NCI-H1092 treated with DMSO at 0.1 percent for 48 hours (cell line): ENCODE measurements at places on chromosomes 4 and X.

GRCh38 chr4:158397781-158398180, 123.9 kb upstream of the RXFP1 start:
- DNase-seq = no peak

DNA sequence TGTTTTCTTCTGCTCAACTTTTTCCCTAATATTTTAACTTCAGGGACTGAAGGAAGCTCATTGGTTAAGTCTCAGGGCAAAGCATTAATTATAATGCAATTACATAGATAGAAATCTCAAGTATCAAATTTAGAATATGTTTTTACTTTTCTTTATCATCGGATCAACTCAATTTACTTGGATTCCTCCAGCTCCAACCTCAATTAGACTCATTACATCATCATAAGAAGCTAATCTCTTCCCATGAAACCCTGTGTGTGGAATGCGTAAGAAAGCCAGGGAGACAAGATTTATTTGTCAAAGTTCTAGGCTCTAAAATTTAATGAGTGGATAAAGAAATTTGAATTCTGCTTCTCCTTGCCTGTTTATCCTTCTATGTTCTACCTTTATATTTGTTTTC, 918.4 kb downstream of the ADGRL3 start:
- no peak for DNase-seq

- no peak for DNase-seq
These were observed 2.1 kb downstream of the NAF1 start for GRCh38 chr4:163164591-163164990.

DNA sequence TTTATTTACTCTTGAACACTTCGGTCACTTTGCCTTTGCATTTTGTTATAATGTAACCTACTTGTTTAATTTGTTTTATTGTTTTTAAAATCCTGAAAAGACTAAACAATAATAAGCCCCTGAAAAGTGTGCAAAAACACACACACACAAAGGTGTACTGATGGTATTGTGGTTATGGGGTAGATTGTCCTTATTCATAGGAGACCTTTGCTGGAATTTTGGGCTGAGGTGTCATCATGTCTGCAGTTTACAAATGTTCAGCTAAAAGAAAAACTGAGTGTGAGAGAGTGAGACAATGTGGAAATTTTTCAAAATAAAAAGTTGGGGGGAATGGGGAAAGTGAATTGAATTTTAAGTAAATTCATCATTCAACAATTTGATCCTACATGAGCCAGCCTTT, 174.9 kb downstream of the QDPR start:
- DNase-seq = no peak

- no peak for DNase-seq
These were observed 1.2 kb downstream of the TFE3 start for GRCh38 chrX:49041744-49042580.

DNA sequence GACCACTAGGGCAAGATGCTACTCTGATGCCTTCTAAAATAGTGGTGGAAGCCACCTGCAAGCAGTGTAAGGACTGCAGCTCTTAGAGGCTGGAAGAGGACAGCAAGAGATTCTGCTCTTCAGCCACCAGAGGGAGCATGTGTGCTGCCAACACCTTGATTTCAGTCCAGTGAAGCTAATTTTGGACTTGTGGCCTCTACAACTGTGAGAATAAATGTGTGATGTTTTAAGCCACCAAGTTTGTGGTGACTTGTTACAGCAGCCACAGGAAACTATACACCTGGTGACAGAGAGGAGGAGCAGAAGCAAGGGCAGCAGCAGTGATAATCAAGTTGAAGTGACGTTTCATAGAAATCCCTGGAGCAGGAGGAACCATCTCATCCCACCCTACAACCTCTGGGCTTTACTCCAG, 55.9 kb downstream of the FGFBP1 start:
- peak; percentile 71 for DNase-seq

DNA sequence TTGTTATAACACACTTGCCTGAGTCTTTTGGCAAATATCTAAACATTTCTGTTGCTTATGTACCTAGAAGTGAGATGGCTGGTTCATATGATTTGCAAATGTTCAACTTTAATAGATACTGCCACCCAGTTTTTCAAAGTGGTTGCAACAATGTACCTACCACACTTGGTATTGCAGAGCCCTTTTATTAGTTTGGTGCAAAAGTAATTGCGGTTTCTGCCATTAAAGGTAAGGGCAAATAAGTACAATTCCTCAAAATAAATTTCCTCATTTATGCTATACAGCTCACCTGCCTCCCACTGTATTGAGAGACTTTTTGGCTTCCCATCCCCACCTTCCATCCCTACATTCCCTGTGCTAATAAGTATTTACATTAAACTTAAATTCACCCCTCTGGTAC, 47.7 kb upstream of the COL25A1 start:
- no peak for DNase-seq

- peak; percentile 36 for DNase-seq
These were observed 458 bp downstream of the GRIPAP1 start for GRCh38 chrX:49001521-49002090.

- no peak for DNase-seq
These were observed 334.2 kb downstream of the TENM3 start for GRCh38 chr4:182577411-182577810.

GRCh38 chr4:38091636-38092035, 131.4 kb downstream of the PTTG2 start:
- DNase-seq = no peak

GRCh38 chrX:132090403-132091159, 37.2 kb downstream of the FRMD7 start:
- DNase-seq = no peak

GRCh38 chrX:12979026-12979607, 4.2 kb downstream of the TMSB4X start:
- no peak for DNase-seq

GRCh38 chrX:4708970-4709760, 995.7 kb upstream of the PRKX start:
- DNase-seq = no peak

GRCh38 chr4:150855981-150856510, 159.0 kb downstream of the LRBA start:
- no peak for DNase-seq

- no peak for DNase-seq
These were observed 40.9 kb upstream of the EOLA2 start for GRCh38 chrX:149979126-149979644.

DNA sequence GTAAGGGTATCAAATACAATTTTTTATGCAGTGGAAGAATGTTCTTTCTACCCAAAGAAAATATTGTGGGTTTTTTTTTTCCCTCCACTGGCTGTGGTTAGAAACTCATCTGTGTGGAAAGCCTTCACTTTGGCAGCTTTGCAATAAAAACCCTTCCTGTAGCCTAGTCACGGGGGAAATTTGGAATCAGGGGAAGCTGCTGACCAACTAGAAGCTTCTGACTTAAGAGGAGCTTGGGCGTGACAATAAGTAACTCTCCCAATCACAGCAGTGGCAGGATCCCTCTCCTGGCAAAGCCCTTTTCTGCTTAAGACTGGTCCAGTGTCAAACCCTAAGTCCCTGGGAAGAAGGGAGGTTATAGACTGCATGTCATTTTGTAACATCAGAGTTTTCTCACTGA, 87.9 kb downstream of the LRRC66 start:
- no peak for DNase-seq

GRCh38 chr4:86530183-86530582, 63.9 kb upstream of the PTPN13 start:
- DNase-seq = no peak

DNA sequence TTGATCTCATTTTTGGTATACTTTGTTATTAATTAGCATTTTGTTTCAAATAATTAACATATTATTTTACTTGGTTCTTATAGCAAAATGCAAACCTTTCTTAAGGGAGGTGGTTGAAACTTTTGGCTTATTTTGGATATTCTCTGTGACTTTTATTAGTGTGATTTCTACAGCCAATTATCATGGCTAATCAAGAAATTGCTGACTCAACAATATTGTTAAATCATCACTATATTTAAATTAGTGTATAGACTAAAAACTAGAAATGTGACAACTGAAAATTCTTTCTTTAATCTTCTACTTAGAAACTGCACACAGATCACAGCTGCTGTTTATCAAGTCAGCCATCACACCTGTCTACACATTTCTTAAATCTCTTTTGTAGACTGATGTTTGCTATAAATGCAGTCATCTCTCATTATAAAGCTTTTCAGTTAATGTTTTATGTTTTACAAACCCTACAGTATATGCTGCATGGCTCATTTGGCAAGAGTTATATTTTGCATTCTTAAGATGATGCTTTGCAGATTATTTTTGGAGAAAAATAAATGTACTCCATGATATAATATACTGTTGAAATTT, 389.8 kb upstream of the PCDH10 start:
- no peak for DNase-seq

DNA sequence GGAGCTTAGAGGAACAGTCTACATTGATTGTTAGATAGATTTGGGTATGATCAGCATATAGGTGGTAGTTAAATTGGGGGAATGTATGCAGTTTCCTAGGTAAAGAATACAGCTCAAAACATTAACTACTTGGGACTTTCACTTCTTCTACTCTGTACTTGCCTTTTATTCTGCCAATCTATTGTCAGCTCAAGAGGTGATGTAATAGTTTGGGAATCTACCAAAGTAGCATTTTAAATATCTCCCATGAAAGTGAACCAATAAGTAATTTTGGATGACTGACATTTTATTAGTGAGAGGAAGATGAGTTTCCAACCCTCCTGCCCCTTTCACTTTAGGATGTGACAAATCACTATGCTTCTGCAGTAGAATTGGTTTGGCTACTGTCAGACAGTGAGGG, 43.4 kb downstream of the NUDT6 start:
- no peak for DNase-seq
